ENCODE measurements at places on chromosomes 1 and 21.
A peak's percentile ranks its signal among the peaks of the same experiment; 100 is the strongest.

DNA sequence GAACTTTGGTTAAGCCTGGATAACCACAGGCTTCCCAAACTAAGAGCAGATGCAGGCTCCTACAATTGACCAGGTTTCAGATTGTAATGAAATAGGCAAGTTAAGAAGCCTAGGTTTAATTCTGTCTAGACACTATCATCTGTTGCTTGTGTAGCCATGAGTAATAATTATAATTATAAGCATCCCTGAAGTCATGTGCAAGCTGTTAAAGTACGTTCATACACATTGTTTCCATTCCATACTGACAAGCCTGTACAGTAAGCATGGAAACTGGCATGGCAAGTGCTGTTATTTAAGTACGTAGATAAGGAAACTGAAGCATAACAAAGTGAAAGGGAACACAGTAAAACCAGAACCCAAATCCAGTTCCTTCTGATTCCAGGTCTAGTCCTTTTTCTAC lies 557.2 kb upstream of the BEND5 start:
- no peak for DNase-seq

DNA sequence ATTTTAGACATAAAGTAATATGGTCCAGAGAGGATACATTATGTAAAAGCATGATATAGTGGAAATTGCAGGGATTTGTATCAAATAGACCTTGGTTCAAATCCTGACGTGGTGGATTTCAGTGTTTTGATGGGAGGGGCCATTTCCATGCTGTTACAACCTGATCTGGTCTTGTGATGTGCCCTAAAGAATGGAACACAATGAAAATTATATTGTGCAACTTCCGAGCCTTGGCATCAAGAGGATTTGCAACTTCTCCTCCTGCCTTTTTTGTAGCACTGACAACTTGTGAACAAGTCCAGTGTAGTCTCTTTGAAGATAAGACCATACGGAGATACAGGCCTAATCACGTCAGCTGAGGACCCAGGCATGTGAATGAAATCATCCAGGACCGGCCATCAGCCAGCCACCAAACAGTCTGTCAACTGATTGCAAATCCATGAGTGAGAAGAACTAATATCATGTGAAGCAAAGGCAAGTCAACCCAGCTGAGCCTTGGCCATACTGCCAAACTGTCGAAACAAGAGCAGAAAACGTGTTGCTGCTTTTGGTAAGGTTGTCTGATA lies 412.1 kb downstream of the DPYD start:
- no peak for DNase-seq

DNA sequence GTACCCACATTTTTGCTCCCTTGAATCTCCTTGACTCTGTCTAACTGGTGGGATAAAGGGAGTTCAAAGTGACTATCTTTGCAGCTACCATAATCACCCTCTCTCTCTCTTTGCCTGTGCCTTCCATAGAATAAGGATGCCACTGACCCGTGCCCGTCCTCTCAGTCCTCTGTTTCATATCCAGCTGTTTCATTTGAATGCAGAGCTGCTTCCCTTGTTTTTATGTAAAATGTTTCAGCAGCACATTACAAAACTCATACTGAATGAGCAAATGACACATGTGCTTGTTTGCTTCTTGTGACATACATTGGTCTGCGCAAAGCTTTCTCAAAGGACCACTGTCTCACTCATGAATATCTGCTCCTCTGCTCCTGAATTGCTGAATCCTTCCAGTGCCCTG lies 38.4 kb downstream of the CDC42 start:
- no peak for DNase-seq

DNA sequence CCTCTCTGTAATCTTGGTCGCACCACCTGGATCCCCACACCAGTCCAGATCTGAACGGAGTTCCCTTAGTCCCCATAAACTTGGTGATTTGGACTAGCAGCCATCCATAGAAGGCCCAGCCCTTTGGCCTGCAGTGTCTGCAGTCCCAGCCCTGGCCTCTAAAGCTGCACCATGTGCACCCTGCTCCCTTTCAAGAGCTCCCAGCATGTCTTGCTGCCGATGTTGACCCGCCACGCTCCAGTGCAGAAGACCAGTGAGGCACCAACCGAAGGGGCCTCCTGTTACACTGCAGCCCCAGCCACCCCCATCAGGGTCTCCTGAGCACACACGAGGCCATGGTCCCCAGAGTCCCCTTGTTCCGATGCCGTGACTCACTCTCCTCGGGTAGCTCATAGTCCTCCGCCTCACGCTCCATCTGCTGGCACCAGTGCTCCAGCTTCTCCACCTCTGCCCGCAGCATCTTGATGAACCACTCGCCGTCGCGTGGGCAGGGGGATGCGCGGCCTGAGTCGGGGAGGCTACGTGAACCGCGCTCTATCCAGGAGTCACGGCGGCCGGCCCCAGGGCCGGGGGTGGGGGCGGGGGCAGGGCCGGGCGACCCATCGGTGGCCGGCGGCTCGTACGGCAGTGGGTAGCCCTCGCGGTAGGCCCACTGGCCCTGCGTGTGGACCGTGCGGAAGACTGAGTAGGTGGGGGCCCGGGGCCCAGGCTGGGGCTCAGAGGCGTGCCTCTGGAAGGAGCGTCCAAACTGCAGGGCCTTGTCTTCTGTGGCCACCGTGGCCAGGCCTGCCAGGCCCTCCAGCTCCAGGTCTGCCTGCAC lies 8.9 kb upstream of the SMIM12 start:
- DNase-seq, result no peak

DNA sequence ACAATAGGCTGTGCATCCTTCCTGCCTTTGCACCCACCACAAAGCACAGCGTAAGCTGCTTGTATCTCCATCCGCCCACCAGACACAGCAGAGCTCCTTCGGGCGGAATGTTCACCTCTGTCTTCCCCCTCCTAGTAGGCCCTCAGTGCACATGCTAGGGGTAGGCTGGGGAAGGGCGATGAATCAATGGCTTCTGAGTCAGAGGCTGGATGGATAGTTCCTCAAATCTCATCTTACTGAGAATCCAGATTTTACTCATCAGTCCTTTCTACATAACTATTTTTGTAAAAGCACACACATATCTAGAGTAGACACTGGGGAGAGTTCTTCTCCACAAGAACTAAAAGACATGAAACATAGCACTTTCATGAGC lies 73.8 kb downstream of the BCAR3 start:
- no peak for DNase-seq

- DNase-seq, result no peak
Observed at GRCh38 chr1:175099916-175100315, 32.3 kb downstream of the TNN start.

DNA sequence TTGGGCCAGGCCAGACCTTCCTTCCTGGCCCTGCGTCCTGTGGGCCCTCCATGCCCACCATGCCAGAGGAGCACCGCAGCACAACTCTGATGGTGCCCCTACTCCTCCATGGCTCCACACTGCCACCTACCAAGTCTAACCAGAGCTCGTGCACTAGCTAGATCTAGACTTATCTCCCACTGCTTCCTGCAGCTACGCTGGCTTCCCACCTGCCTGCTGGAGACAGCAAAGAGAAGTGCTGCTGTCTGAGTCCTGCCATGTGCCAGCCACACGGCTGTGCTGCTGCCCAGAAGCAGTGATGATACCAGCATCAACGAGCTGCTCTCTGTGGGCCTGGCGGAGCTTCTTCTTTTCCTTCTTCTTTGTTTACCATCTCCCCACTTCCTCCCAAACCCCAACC lies 4.5 kb downstream of the GUCA2B start:
- no peak for DNase-seq

DNA sequence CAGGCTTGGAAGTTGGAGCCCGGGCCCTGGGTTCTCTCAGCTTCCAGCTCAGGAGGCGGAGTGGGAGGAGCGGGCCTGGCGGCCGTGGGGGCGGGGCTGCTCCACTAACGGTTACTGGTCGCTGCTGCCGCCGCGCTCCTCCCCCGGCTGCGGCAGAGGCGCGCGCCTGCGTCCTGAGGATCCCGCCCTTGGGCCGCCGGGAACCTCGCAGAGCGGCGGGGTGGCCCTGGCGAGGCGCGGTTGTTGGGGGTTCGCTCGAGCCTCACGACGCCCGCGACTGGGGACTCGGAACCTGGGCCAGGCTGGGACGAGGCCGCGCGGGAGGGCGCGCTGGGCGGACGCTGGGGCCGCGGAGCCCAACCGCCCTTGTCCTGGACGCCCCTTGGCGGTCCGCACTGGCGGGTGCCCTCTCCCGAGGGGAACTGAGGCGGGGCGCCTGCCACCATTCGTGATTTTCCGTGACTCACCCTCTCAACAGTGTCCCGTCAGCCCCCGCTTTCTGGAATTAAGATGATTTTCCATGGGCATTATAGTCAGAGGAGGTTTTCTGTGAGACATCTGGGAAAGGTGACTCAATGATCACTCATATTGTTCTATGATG lies 34.1 kb downstream of the OR2G3 start:
- DNase-seq, result peak; percentile 55

GRCh38 chr1:83641206-83641658 lies 357.7 kb downstream of the TTLL7 start:
- DNase-seq, result no peak

DNA sequence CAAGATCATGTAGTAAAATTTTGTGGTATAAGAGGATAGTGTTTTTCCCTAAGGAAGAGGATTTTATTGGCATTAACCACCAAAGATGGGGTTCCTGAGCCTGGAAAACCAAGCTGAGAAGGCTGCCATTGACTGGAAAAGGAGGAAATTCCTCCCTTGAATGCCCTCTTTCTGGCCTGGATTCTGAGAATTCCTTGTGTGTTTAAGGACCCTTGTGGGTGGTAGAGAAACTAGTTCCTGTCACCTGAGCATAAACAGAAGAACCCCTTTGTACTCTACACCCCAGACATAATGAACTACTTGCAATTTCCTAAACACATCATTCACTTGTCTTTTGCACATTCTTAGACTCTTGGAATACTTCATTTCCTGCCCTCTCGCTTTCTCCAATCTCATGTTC lies 33.1 kb upstream of the CEP350 start:
- no peak for DNase-seq

DNA sequence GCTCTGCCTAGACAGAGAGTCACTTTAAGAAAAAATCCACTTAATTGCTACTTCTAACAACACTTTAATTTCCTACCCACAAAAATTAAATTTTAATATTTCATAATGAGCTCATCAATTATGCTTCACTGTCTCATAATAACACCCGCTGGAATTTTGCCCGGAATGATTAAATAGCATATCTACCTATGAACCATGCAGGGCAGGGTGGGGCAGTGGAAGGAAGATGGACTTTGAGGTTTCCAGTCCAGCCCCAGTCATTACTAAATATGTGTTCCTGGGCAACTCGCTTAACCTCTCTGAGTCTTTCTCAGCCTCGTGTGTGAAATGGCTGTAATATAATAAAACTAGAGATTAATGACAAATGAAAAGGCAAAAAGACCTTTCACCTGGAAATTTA lies 32.8 kb upstream of the SLC45A1 start:
- no peak for DNase-seq

GRCh38 chr1:240413732-240414131 lies 198.2 kb downstream of the GREM2 start:
- no peak for DNase-seq

- DNase-seq, result no peak
Observed at GRCh38 chr1:213876531-213876930, 111.2 kb upstream of the PROX1 start.

GRCh38 chr1:89548122-89548857 lies 23.7 kb downstream of the LRRC8B start:
- DNase-seq, result no peak

- DNase-seq, result no peak
Observed at GRCh38 chr1:25182629-25183028, 49.7 kb downstream of the SYF2 start.

DNA sequence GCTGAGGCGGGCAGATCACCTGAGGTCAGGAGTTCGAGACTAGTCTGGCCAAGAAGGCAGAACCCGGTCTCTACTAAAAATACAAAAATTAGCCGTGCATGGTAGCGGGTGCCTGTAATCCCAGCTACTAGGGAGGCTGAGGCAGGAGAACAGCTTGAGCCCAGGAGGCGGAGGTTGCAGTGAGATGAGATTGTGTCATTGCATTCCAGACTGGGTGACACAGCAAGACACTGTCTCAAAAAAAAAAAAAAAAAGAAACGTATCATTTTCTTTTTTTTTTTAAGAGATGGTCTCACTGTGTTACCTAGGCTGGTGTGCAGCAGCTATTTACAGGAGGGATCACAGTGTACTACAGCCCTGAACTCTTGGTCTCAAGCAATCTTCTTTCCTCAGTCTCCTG lies 47.3 kb downstream of the ITGB3BP start:
- no peak for DNase-seq

GRCh38 chr21:23281917-23282316 lies 2283.7 kb downstream of the NCAM2 start:
- DNase-seq, result no peak

GRCh38 chr1:213720032-213720431 lies 267.7 kb upstream of the PROX1 start:
- DNase-seq, result no peak

DNA sequence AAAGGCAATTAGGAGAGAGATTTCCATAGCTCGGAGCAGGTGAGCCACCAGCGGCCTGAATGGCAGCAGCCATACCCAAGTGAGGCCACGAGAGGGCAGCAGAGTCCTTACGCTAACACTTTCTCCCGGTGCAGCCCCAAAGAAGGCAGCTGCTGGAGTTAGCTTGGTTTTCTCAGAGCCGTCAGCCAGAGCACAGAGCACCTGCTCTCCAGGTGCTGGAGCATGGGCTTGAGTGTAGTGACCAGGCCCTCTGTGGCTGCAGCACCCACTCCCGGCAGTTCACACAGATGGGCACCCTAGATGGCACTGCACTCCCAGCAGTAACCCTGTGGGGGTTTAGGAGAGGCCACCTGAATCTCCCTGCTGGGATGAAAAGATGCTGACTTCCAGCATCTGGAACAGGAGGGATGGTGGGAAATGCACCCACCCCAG lies 45.8 kb downstream of the TMCC2 start:
- DNase-seq, result peak; percentile 85

DNA sequence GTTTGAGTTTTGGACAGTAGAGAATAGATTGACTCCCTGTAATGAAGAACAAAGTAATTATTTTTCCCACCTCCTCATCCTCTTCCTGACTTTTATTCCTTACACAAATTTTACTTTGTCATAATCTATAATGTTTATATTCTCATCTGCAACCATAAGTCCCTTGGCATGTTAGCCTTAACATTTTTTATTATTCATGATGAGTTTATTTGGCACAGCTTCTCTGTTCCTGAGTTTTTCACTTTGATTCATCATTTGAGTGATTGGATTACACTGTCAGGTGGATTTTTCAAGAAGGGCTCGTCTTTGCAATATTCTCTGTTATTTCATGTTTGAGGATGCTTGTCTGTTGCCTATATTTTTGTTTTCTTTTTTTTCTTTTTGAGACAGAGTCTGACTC lies 35.7 kb downstream of the TNFRSF8 start:
- DNase-seq, result no peak

DNA sequence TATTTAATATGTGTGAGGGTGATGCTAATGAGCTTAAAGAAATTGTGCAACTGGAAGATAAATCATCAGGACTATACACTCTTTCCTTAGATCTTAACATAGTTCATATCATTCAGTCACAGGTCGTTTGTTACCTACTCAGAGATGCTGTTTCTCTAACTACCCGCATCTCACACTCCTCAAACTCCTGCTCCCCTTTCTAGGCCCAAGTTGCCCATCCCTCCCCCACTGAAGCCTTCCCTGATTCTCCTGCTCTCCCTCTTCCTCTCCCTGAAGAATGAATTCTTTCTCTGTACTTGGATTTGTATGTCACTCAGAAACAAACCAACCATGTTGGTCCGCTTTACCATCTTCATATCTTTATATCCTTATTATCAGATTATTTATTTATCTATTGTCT lies 9.1 kb downstream of the SH3GLB1 start:
- DNase-seq, result no peak

- no peak for DNase-seq
Observed at GRCh38 chr1:175364424-175365076, 172.0 kb upstream of the KIAA0040 start.

Measured in CD4-positive, alpha-beta T cell treated with Interleukin-1 beta for 1 hour (primary cell).